ENCODE measurements at places on chromosomes 1 and 21.

GRCh38 chr1:39976732-39977131, 21.8 kb downstream of the MFSD2A start:
- no peak for DNase-seq

DNA sequence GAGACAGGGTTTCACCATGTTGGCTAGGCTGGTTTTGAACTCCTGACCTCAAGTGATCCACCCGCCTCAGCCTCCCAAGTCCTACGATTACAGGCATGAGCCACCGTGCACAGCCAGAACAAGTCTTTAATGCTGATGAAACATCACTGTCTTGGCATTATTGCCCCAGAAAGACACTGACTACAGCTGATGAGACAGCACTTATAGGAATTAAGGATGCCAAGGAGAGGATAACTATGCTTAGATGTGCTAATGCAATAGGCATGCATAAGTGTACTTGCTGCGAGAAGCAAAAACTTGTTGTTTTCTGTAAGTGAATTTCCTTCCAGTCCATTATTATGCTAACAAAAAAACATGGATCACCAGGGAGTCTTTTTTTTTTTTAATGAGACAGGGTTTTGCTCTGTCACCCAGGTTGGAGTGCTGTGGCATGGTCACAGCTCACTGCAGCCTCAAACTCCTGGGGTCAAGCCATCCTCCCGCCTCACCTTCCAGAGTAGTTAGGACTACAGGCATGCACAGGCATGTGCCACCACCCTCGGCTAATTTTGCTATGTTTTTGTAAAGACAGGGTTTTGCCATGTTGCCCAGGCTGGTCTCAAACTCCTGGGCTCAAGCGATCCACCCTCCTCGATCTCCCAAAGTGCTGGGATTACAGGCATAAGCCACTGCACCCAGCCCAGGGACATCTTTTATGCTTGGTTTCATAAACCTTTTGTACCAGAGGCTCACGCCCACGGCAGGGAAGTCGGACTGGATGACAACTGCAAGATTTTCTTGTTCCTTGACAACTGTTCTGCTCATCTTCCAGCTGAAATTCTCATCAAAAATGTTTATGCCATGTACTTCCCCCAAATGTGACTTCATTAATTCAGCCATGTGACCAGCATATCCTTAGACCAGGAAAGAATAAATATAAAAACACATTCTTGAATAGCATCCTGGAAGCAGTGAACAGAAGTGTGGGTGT, 23.1 kb downstream of the RHEX start:
- DNase-seq: no peak

- no peak for DNase-seq
These were observed 123.2 kb downstream of the NR5A2 start for GRCh38 chr1:200150721-200151120.

- DNase-seq: no peak
These were observed 131.3 kb downstream of the RGS7 start for GRCh38 chr1:241225741-241226140.

- no peak for DNase-seq
These were observed 127.2 kb downstream of the IGSF21 start for GRCh38 chr1:18234790-18235242.

DNA sequence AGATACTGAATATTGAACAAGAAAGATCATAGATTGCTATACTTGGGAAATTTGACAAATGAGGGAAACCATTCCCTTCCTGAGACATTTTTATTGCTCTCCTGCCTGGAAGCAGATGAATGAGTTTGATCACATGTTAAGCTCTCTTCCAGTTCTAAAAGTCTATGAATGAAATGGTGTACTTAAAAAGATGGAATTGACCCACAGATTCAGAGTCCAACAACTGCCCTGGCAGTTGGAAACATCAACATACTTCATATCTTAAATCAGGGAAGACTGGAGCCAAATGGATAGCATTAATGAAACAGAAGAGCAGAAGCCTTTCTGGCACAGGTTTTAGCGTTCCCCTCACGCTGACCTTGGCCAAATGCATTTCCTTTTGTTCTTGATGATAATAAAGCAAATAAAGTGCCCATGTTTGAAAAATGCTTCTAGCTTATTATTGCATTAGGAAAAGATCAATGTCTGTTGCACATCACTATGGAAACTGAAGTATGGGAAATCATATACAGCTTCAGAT, 142.6 kb downstream of the ESRRG start:
- DNase-seq: no peak

DNA sequence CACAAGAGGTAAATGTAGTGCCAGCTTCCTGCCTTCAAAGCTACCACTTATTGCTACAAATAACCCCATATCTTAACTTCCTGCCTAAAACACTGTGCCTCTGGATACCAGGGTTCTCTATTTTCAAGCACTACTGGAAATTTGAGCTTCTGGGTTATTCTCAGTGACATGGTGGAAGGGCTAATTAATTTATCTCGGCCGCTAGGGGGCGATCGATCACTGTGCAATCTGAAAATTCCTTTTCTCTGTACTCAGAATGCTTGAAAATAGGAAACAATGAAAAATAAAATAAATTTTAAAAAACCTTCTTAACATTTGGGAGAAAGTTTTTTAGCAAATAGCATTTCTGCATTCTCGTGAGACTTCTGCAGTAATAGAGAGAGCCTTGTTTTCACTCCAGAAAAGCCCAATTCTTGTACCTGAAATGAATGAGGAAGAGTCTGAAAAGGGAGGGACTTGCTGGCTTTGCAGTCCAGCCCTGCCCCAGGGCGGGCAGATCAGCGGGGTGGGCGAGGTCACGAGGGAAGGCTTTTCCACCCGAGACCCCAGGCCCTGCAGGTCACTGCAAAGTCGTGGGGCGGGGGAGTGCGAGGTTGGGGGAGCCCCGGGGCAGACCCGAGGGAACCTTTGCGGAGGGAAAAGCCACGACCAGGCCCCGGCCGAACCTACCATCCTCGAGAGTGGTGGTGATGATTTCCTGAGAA, 276.7 kb downstream of the PCP4 start:
- DNase-seq: peak; percentile 27

DNA sequence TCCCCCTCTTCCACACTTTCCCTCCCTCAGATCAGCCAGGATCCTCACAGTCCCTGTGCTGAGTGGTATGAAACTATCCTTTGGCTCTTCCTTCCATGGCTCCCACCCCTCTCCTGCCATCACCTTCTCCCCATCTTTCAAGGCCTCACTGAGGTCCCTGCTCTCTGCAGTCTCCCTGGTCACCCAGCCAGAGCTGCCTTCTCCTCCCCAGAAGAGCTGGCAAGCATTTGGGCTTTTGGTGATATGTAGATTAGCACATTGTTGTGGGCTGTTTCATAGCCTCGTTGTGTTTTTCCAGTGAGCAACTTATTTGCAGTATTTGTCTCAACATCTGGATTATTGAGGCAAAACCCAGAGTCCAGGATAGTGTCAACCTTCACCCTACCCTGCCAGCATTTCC, 2.2 kb downstream of the CSF1 start:
- DNase-seq: no peak

- DNase-seq: no peak
These were observed 23.2 kb upstream of the CLDN17 start for GRCh38 chr21:30189773-30190172.

GRCh38 chr1:230157420-230158390, 90.7 kb downstream of the GALNT2 start:
- DNase-seq: no peak

DNA sequence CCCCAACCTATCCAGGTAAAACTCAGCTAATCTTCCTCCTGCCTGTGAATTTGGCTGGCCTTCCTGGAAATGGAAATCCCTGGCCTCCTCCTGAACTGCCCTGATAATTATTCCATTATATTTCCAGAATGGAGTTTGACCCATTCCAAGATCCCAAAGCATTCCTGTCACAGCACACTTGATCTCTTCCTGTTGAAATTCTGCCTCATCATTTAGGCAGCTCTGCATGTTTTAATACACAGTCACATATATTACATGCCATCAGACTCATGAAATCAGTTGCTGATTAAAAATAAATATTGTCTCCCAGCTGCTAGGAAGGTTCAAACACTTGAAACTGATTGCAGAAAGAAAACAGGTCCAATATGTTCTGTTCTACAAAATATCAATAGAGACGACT, 148.2 kb upstream of the PALMD start:
- no peak for DNase-seq

- DNase-seq: no peak
These were observed 181.4 kb upstream of the L1TD1 start for GRCh38 chr1:62013264-62013663.

- DNase-seq: no peak
These were observed 106.5 kb upstream of the GADD45A start for GRCh38 chr1:67578397-67579020.

DNA sequence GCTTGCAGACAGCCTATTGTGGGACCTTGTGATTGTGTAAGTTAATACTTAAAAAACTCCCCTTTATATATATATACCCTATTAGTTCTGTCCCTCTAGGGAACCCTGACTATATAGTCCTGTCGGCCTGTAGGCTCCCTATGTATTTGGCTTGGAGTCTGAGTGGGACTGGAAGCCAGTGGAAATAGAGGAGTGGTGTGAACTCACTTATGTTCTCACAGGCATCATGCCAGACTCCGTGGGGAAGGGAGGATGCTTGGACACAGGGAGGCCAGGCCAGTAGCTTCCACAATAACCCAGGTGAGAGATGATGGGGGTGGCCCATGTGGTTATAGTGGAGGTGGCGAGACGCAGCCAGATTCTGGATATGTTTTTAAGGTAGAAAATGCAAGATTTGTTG, 136.7 kb upstream of the SYT6 start:
- DNase-seq: no peak

GRCh38 chr1:48530727-48531351, 58.8 kb upstream of the SPATA6 start:
- no peak for DNase-seq

- DNase-seq: no peak
These were observed 69.3 kb downstream of the KCTD3 start for GRCh38 chr1:215636258-215636965.

- no peak for DNase-seq
These were observed 75.0 kb downstream of the ATP6V1G3 start for GRCh38 chr1:198465201-198466144.

GRCh38 chr21:18007121-18007520, 188.0 kb upstream of the C21orf91 start:
- no peak for DNase-seq

- DNase-seq: peak; percentile 53
These were observed 145.0 kb downstream of the DHRS3 start for GRCh38 chr1:12472798-12473551.

GRCh38 chr1:213782941-213783672, 204.7 kb upstream of the PROX1 start:
- DNase-seq: no peak

DNA sequence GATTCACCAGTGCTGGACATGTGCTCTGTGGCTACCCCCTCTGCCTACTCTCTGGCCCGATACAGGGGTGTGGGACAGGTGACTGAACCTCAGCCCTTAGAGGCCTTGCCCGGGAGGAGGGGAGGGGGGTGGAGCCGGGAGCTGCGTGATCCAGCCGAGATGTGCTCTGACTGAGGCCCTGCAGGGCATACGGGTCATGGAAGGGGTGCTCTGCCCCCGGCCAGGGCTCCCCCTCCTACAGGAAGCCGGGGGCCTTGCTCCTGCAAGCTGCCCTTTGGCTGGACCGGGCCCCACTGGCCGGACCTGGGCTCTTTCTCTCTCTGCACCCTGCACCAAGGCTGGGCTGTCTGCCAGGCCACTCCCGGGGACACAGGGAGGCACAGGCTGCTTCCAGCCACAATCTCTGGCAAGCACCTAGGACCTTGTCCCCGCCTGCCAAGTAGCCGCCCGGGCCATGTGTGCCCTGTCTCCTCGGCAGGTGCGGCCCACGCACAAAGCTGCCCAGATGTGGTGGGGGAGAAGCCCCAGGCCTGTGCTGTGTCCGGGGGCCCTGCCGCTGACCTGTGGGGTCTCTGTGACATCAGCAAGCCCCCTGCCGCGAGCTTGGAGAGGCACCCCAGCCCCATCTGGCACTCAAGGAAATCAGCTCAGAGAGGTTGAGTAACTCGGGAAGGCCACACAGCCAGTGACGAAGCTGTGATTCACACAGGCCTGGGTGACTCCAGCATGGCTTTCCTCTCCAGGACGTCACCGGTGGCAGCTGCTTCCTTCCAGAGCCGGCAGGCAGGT, 1.5 kb downstream of the SCNN1D start:
- DNase-seq: no peak

DNA sequence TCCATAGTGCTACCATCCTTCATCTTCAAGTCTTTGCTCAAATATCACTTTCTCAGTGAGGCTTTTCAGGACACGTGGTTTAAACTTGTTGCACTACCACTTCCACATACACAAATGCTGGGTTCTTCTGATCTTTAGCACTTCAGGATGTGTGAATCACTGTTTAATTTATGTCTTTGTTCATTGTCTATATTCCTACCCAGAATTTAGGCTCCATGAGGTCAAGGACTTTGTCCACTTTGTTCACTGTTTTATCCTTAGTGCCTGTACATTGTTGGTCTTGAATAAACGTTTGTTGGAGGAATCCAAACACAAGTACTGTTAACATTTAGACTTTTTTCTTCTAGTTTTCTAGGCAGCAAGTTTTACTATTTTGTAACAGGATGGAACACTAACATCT, 42.6 kb upstream of the RALGPS2 start:
- DNase-seq: no peak

DNA sequence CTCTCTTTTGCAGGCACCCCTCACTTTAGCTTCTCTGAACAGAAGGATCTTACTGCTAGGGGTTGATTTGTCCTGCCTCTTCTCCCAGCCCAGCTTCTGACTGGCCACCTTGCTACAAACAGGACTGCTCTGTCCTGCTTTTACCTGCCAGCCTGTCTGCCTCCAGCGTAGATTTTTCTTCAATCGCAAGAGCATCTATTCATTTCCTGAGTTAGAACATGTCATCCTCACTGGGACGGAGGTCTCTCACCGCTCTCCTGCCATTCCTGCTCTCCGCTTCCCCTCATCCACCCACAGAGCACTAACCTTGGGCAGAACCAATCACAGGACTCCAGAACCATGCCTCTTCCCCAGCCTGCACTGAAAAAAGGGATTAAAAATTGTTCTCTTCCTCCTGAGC, 3.5 kb upstream of the ATP1B1 start:
- no peak for DNase-seq

DNA sequence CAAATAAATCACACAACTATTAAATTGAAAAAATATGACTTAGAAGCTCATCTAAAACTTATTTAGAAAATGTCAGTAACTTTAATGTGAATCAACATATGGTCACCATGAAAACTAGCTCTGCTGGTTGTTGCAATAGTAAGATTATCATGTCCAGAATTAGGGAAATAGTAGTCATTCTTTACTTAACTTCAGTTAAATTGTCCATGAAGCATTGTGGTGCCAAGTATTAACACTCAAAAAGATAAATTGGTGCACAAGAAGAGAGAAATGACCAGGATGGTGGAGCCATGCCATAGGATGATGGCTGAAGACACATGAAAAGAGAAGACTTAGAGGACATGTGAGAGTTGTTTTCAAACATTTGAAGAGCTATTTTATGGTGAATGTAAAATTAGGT, 130.2 kb upstream of the PTGFR start:
- DNase-seq: no peak

- DNase-seq: no peak
These were observed 37.2 kb upstream of the NPL start for GRCh38 chr1:182752077-182752988.
